Ascending aorta (tissue), 2 donors: ENCODE measurements at places on chromosomes 13 and 19.

- DNase-seq = no peak
These were observed 1.4 kb upstream of the KCNN1 start for GRCh38 chr19:17965370-17966128.

- DNase-seq = no peak
These were observed 4.3 kb downstream of the KIRREL2 start for GRCh38 chr19:35860818-35861639.

DNA sequence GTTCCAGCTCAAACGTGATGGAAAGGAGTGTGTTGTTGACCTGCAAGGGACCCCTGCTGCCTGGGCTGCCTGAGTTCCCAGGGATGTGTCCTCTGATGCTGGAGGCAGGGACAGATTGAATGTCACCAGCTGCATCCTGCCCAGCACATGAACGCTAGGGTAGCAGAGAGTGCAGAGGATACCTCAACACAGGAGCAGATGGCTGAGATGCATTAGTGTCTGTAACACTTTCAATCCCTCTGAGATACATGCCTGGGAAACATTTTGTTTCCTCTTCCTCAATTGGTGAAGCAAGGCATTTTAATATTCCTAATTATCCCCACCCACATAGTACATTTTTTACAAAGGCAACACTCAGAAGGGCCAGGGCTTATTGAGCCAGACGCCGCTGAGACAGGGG lies 106.4 kb upstream of the UBL3 start:
- DNase-seq = no peak

DNA sequence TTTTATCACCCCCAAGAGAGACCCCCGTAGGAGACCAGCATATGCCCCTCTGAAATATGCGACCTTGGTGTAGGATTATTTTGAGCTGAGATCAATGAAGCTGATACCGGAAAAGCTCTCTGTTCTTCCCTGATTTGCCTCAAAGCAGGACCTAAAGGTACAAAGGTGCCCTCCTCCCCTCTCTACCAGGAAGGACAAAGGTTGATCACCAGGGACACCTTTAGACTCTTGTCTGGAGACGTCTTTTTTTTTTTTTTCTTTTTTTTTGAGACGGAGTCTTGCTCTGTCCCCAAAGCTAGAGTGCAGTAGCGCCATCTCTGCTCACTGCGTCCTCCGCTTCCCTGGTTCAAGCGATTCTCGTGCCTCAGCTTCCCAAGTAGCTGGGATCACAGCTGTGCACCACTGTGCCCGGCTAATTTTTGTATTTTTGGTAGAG lies 792 bp upstream of the PEX11G start:
- DNase-seq = no peak

- DNase-seq = no peak
These were observed 4.8 kb downstream of the MEGF8 start for GRCh38 chr19:42330241-42330711.

GRCh38 chr19:3691726-3692125 lies 8.5 kb downstream of the PIP5K1C start:
- no peak for DNase-seq

- no peak for DNase-seq
These were observed 622.6 kb upstream of the PCDH20 start for GRCh38 chr13:62038214-62038613.

DNA sequence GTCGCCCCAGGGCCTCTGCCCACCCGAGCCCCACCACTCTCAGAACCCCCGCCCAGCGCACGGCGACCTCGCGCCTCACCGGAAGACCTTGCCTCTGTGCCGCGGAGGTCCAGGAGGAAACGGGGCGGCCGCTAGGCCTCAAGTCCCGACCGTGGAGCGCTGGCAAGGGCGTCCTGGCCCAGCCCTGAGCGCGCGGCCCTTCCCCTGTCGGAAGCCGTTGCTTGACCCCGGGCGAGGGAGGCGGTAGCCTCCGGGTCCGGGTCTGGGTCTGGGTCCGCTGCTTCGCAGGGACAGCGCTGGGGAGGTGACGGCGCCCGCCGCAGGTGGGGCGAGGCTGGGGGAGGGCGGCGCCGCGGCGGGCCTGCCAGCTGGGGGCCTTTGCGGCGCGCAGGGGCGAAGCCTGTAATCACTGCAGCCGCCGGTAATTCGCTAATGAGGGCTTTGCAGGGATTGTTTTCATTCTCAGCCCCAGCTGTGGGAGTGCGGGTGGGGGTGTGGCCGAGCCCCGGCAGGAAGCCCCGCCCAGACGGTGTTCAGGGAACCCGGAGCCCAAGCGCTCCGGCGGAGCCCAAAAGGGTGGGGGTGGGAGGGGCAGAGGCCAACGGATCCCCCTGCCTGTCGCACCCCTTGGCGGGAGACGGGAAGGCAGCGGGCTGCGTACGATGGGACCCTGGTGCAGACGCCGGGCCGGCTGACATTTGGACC lies 8.6 kb downstream of the C19orf25 start:
- no peak for DNase-seq

DNA sequence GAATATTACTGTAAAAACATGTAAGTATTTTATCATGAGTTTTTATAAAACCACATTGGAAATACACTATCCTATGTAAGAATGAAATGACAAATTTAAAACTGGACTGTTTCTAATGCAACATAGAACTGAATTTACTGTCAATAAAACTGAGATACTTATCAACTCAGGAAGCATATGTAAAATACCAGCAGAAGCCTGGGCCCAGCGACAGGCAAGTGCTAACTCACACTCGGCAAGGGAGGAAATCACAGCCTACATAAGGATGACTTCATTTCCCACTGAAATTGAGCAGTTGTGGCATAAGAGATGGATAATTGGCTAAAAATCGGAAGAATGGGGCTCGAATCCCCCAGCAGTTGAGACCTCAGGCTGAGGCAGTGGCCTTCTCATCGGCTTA lies 12.1 kb downstream of the PROZ start:
- no peak for DNase-seq

GRCh38 chr13:46631179-46631542 lies 78.2 kb downstream of the LRCH1 start:
- DNase-seq = no peak

DNA sequence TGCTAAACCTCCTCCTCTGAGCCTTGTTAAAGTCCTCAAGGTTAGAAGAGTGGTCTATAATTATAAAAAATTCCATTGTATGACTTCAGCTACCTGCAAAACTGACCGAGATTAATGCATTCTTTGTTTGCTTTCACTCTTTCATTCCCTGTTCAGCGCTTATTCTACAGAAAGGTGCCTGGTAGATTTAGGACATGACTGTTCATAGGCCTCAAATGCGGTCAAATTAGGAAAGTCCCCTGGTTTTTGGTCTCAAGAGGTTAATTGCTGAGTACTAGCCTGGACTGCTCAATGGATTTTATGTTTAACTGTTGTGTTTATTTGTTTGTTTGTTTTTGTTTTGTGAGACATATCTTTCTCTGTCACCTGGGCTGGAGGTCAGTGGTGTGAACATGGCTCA lies 35.4 kb downstream of the KL start:
- no peak for DNase-seq

DNA sequence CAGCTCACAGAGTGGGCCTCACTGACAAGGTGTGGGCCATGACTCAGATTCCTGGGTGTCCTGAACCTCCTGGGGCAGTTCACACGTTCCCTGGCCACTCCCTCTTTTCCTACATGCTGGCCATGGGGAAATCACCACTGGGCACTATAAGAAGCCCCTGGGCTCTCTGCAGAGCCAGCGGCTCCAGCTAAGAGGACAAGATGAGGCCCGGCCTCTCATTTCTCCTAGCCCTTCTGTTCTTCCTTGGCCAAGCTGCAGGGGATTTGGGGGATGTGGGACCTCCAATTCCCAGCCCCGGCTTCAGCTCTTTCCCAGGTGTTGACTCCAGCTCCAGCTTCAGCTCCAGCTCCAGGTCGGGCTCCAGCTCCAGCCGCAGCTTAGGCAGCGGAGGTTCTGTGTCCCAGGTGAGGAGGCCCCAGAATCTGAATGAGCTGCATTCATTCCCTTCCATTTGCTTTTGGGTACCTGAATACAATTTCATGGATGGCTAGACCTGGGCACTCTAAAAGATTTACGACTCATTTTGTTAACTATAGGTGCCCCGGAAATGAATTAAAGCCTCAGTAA lies at the start of gene OLFM4:
Gene OLFM4 (plus strand): TSS at position 177 of the 567 bp plus-strand sequence. CDS start 24 bp downstream, at position 201.
- no peak for DNase-seq

GRCh38 chr13:30408319-30409101 lies 13.8 kb upstream of the UBE2L5 start:
- peak; percentile 97 for DNase-seq

DNA sequence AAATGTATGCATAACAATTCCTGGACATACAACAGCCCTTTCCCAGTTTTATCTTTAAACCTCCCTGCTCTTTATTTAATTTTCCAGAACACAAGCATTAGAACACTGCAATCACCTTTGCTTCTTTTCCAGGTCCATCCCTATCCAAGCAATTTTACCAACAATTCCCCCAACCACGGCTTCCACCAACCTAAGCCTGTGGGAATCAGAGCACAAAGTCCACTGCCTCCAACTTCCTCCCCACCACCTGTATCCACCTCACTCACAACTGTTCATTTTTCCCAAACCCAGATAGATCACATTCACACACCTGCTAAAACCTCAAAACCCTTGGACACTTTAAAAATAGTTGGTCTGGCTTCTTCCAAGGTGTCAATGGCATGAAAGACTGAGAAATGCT lies 39.5 kb downstream of the FOXO1 start:
- no peak for DNase-seq

DNA sequence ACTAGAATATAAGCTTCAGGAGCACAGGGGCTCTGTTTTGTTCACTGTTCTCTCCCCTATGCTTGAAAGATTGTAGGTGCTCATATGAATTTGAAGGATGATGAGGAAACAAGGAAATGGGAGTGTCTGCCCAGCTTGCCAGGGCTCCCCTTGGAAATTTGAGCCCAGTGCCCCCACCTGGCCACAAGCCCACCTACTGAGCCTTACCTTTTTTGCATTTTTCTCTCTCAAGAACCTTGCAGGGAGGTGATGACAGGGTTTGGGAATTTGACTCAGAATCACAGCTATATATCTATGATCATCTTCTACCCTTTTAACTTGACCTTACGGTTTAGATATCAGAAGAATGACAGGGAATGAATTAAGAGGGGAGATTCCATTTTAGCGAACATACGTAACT lies 33.8 kb downstream of the SERP2 start:
- DNase-seq = no peak

DNA sequence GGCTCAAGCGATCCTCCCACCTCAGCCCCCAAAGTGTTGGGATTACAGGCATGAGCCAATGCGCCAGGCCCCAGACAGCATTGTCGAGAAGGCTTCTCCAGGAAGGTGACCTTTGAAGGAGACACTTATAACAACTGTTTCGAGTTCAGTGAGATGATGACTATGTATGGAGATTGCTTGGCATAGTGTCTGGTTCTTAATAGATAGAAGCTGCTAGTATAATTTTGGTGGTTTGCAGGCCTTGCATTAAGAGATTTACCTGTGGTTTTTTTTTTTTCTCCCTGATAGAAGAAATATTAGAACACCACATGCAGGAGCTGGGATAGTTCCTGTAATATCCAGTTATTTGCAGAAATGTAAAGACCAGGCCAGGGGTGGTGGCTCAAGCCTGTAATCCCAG lies 3.7 kb downstream of the MARCHF2 start:
- no peak for DNase-seq

DNA sequence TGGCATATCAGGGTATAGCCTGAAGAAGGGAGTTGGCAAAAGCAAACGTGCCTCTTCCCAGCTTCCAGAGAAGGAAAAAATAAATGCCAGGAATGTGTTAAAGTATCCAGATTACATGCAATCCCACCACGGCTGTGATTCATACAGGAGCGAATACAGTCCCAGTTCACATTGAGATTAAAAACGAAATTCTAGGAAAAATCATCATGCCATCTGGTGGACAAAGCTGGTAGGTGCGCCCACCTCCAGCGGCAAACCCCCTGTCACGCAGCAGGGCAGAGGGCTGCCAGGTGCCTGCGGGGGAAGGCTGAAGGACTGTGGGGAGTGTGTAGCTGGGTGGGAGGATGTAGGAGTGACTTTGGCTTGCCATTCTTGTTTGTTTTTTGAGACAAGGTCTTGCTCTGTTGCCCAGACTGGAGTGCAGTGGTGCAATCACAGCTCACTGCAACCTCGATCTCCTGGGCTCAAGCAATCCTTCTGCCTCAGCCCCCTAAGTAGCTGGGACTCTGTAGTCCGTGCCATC lies 6.4 kb upstream of the DMWD start:
- peak; percentile 86 for DNase-seq

- DNase-seq = no peak
These were observed 188.3 kb downstream of the KLF12 start for GRCh38 chr13:73945871-73946270.

GRCh38 chr13:28110414-28110813 lies 10.0 kb upstream of the FLT3 start:
- no peak for DNase-seq

- DNase-seq = no peak
These were observed 14.4 kb upstream of the RUBCNL start for GRCh38 chr13:46401432-46401831.

DNA sequence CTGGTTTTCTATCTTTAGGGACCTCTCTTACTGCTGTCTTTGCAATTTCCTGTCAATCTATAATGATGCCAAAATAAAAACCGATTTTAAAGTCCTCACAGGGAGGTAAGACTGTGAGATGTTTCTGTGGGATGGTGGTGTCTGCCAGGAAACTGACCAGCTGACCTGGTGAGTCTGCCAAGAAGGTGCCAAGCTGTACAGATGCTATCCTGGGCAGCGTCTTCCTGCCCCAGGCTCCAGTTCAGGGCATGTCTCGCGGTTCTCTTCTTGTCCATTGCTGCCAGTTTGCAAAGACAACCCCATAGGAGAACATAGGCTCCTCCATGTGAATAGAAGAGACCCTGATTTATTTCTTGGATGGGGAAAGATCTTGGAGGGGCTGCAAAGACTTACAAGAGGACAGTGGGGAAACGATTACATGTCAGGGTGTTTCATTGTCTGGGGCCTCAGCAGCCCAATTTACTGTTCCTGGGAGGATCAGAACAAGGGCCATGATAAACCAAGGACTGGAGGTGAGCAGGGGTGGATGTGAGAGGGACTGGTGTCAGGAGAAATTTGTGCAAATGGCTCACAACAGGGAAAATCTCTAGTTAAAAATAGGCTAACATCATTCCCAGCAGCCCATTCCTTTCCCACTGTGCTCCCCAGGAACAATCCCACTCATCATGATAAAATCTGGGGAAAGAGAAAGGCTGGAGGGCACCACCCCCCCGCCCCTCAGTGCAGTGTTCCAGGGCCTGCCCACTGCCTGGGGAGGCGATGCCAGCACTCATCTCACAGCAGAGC lies 42.7 kb upstream of the VSTM2B start:
- no peak for DNase-seq

DNA sequence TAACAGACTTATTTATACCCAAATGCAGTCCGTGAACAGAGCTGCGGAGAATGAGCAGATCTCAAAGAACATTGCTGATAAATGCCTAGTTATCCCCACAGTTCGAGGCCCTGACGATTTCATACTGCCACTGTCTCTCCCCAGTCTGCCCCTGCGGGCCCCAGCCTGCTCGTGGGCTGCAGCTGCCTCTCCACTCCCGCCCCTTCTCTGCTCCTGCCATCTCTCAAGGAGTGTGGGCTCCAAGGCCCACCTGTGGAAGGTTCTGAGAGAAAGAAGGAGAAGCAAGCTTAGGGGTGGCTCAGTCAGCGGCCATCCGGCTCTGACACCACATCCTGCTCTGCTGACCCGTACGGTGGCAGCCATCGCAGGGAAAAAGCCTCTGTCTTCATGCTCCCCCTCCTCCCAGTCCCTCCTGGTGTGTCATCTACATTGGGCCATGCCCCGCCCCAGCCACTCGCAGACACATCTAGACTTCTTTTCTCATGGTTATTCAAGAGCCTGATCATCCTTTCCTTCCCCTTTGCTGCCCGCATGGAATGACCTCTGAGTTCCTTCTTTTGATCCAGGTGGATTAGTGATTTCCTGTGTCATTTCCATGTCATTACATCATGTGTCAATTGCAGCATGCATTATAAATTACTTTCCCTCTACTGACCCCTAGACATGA lies 52.0 kb downstream of the EPS15L1 start:
- peak; percentile 60 for DNase-seq

- peak; percentile 70 for DNase-seq
These were observed 1.7 kb downstream of the JUND start for GRCh38 chr19:18279516-18280246.
